ENCODE measurements at places on chromosomes 4 and X. TPM values are rescaled to one million over a fixed set of nuclear protein-coding genes. Genes with fewer than 3 reads are reported as not detected.

GRCh38 chrX:38699696-38700095 is 101.6 kb upstream of the MID1IP1 start:
- DNase-seq: no peak

GRCh38 chrX:17682259-17682658 is 55.0 kb upstream of the SCML1 start:
- no peak for DNase-seq

DNA sequence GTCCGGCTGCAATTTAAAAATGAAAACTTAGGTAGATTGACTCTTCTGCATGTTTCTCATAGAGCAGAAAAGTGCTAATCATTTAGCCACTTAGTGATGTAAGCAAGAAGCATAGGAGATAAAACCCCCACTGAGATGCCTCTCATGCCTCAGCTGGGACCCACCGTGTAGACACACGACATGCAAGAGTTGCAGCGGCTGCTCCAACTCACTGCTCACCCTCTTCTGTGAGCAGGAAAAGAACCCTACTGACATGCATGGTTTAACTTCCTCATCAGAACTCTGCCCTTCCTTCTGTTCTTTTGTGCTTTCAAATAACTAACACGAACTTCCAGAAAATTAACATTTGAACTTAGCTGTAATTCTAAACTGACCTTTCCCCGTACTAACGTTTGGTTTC is 41.0 kb downstream of the MAP7D3 start:
- DNase-seq: no peak

GRCh38 chr4:137998666-137999429 is 243.3 kb downstream of the SLC7A11 start:
- DNase-seq: no peak

GRCh38 chr4:171433674-171434073 is 379.5 kb upstream of the GALNTL6 start:
- DNase-seq: no peak

DNA sequence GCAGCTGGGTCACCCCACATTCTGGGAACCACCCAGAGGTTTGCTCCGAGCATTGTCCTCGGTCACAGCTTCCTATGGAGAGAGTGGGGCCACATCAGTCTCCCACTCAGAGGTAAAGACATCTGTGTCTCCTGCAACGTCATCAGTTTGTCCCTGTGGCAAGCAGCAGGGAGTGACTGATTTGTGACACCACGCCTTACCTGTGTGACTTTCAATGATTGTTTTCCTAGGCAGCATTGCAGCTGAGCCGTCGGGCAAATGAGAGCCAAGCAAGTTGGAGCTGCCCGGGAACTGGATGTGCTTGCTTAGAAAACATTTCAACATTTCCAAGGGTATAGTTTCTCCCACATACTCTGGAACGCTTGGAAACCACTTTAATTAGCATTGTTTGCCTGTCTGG is 29.7 kb upstream of the HELT start:
- DNase-seq: no peak

GRCh38 chrX:150936556-150936955 is 38.1 kb upstream of the CD99L2 start:
- no peak for DNase-seq

- no peak for DNase-seq
These were observed 4.9 kb downstream of the FGFR3 start for GRCh38 chr4:1797861-1798579.

- DNase-seq: no peak
These were observed 611.0 kb upstream of the PABPC4L start for GRCh38 chr4:134812611-134813010.

DNA sequence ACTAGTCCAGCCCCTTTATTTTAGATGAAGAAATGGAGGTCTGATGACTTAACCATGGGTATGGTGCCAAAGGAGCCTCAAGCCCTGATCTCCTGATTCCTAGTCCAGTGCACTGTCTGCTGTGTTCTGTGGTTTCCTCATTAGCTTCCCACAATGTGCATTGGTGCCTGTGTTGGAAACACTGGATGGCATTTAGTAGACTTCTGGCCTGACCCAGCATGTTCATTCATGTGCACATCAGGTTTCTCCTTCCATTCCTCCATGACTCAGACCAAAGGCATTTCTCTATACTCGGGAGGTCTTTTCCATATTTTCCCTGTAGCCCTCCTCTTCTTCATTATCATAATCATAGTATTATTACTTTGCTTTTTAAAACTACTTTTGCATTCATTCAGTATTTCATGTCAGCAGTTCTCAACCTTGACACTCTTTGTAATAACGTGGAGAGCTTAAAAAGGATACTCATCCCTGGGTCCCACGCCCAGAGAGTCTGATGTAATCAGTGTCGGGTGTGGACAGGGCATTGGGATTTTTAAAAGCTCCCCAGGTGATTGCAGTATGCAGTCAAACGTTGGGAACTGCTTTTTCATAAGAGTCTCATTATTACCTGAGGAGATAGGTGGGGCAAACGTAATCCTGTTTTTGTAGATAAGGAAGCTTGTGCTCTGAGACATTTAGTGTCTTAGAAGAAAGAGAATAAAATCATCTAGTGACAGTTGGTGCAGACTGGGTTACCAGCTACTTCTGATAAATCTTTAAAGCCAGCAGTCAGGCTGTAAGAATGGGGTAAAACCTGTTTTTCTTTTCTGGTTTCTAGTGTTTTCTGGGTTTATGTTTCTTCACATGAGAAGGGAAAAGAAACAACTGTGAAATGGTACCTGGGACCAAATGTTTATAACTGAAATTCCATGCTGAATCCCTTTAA is 40.9 kb upstream of the XK start:
- no peak for DNase-seq

- DNase-seq: no peak
These were observed 1036.2 kb upstream of the GRID2 start for GRCh38 chr4:91267543-91267942.

DNA sequence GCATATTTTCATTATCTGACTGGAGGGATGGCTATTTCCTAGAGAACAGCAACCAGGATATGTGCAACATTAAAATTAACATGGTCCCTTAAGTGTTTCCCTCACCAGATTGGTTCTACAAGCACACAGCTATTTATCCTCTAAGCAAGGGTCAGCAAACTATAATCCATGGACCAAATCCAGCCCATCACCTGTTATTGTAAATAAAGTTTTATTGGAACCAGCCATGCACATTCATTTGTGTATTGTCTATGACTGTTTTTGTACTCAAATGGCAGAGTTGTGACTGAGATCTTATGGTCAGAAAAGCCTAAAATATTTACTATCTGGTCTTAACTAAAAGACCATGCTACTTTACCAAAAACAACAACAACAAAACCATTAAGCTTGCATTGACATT is 77.9 kb downstream of the AMELX start:
- DNase-seq: no peak

- no peak for DNase-seq
These were observed 146.8 kb downstream of the ENOX2 start for GRCh38 chrX:130756233-130756632.

DNA sequence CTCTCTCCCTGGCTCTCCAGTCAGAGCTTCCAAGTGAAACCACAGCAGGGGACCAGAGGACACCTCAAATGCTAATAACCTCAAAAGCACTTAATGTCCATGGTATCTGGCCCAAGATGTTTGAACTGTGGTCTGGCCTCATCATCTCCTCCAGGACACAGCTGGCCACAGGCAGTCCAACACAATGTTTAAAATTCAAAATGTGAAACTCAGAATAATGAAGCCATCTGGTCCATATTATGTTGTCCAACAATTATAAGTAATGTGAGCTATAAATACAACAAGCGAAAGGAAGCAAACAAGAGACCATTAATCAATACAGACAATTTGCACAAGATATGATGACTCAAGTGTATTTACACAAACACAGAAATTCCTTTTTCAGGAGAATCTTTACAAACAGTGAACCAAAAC is 90.7 kb upstream of the S100G start:
- no peak for DNase-seq

GRCh38 chrX:43345166-43345565 is 310.9 kb upstream of the MAOA start:
- no peak for DNase-seq

DNA sequence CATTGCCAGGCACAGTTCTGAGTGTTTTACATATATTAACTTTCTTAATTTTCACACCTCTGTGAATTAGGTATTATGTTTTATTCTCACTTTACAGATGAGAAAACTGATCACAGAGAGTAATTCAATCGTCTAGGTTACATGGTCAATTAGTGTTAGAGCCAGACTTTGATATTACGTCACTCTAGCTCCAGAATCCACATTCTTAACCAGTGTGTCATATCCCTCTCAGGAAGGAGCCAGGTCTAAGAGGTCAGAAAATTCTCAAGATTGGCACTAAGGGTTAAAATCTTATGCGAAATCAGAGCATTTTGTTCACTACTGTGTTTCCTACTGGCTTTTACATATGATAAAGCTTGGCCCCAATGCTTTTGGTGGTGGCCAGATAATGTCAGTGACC is 7.4 kb downstream of the DMP1 start:
- no peak for DNase-seq

- no peak for DNase-seq
These were observed 125.2 kb downstream of the ELOVL6 start for GRCh38 chr4:110073053-110073845.

DNA sequence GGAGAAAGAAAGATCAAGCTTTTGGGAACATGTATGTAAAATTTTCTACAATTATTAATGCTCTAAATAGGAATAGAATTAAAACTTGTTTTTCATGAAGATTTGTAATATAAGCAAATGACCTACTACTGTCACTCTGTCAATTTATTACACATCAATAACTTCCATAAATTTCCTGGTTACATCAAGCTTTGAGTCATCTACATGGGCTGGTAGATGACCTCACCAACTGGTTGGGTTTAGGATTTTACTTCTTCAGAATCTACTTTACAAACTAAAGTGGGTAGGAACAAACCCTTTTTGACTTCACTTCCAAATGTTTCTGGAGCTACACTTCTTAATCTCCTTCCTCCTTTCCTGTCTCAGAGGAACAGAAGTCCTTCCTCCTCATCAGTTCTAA is 12.0 kb upstream of the LRAT start:
- DNase-seq: no peak

DNA sequence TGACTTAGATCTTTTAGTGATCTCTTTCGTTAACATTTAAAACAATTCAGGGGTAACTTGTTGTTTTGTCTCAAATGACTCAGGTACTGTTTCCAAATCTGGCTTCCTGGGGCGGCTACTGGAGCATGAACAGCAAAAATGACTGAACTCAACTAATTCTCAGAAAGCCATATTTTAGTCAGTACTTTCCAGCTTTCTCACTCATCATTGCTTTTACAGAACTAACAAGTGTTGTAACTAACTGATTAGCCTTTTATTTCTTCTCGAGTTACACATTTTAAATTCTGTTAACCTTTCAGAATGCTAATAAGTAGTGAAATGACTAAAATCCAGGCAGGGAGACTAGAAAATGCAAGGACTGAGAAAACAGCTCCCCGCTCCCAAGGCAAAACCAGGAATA is 55.3 kb downstream of the JADE3 start:
- DNase-seq: no peak

DNA sequence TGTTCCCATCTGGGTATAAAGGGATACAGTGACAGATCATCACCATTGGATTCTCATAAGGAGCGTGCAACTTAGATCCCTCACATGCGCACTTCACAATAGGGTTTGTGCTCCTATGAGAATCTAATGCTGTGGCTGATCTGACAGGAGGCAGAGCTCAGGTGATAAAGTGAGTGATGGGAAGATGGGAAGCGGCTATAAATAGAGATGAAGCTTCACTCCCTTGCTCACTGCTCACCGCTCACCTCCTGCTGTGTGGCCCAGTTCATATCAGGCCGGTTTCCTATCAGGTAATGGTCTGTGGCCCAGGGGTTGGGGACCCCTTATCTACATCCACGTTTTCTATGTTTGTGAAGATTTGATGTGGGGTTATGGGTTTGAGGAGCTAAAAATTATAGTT is 43.7 kb downstream of the FAT4 start:
- DNase-seq: no peak

- no peak for DNase-seq
These were observed 174.1 kb downstream of the DCLK2 start for GRCh38 chr4:150252306-150252705.

- no peak for DNase-seq
These were observed 78.1 kb downstream of the NDST3 start for GRCh38 chr4:118112117-118113046.

GRCh38 chrX:135000516-135000915 is 9.7 kb downstream of the SMIM10 start:
- no peak for DNase-seq

GRCh38 chr4:112813790-112814189 is 176.8 kb downstream of the LARP7 start:
- DNase-seq: no peak

- peak; percentile 15 for DNase-seq
These were observed at the start of gene CDS1 for GRCh38 chr4:84582988-84583875. Gene CDS1, plus strand, starts transcription at chr4:84583127. Its CDS starts 275 bp downstream, at chr4:84583402.

DNA sequence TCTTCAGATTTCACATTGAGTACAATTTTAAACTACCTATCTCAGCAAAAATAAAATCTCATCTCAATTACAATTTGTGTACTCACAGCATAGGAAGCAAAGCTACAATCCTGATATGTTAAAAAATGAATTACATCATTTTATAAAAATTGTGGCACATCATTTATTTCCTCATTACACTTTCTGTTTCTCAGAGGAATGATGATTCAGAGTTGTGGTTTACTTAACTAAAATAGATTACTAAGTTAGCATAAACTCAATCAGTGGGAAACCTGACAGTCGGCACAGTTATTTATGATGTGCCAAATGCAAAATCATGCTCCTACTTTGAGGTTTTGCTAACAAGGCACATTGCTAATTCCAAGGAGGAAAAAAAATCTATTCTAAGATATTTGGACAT is 325.0 kb downstream of the FBXO8 start:
- no peak for DNase-seq

DNA sequence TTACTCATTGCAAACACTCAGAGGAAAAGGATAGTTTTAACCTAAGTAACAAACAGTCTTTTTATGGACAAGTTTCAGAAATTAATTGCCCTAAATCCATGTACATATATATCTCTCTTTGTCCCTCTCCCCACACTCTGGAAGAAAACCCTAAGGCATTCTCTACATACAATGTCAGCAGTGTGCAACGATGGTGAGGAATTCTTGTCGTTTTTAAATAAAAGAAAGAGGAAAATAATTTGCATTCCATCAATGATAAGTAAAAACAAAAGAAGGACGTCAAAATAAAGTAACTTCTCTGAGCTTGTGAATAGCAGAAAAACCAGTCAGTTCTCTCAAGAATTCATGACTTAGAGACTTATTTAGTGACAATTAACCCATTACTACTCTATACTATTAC is 550.5 kb upstream of the DIPK2B start:
- DNase-seq: no peak

FOXP3 gene
- polyA plus RNA-seq: 0.66 TPM

CLGN gene
- 2.2 TPM for polyA plus RNA-seq

SULT1E1 gene
- 20.9 TPM for polyA plus RNA-seq

ZNF711 gene
- polyA plus RNA-seq: 26.4 TPM

CSAG2 gene
- not detected for polyA plus RNA-seq

TMEM150C gene
- 3.5 TPM for polyA plus RNA-seq

DAPP1 gene
- polyA plus RNA-seq: 2.1 TPM

LGI2 gene
- 3.4 TPM for polyA plus RNA-seq

TMSB15A gene
- polyA plus RNA-seq: 9.6 TPM

CDKL2 gene
- not detected for polyA plus RNA-seq

ITIH6 gene
- 0.80 TPM for polyA plus RNA-seq

DIPK2B gene
- polyA plus RNA-seq: 21.7 TPM

HSFX2 gene
- polyA plus RNA-seq: 0.46 TPM

ZNF41 gene
- 10.7 TPM for polyA plus RNA-seq

ERVMER34-1 gene
- polyA plus RNA-seq: 0.52 TPM

PCDH19 gene
- 7.4 TPM for polyA plus RNA-seq
